ENCODE measurements at places on chromosomes 11 and 22.

DNA sequence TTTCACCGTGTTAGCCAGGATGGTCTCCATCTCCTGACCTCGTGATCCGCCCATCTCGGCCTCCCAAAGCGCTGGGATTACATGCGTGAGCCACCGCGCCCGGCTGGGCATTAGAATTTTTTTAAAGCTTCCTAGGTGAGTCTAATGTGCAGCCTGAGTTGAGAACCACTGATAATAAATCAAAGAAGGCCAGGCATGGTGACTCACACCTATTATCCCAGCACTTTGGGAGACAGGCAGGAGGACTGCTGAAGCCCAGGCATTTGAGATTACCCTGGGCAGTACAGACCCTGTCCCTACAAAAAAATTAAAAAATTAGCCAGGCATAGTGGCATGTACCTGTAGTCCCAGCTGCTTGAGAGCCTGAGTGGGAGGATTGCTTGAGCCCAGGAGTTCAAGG, 13.7 kb downstream of the MEI1 start:
- no peak for DNase-seq

- DNase-seq: no peak
Observed at GRCh38 chr11:66048547-66049323, at the start of gene GAL3ST3. Gene GAL3ST3 (minus strand): TSS chr11:66049161. CDS start chr11:66045415, 3,746 bp downstream.

- DNase-seq: no peak
Observed at GRCh38 chr11:22926341-22926740, 66.1 kb upstream of the CCDC179 start.

DNA sequence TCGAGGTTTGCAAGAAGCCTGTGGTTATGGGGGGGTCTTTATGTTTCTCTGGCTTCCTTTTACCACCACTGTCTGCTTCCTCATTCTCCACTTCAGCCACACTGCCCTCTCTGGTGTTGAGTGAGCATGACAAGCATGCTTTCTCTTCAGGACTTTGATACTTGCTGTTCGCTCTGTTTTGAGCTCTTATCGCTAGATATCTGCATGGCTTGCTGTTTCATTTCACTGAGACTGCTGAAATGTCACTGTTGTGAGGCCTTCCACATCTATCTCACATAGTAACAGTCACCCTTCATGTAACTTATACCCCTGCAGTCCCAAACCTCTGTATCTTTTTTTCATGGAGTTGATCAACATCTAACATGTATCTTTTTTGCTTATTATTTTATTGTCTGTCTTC, 59.8 kb downstream of the TMEM135 start:
- DNase-seq: no peak

GRCh38 chr11:27234043-27234668, 128.9 kb downstream of the CCDC34 start:
- DNase-seq: no peak
